ENCODE measurements at places on chromosomes 7 and 10. TPM values are rescaled to one million over a fixed set of nuclear protein-coding genes. Genes with fewer than 3 reads are reported as not detected.

- no peak overlapping the region for H3K4me3 ChIP-seq
- DNase-seq: no peak
- peaks cover 17% of the 10 kb centered on the region for H3K4me1 ChIP-seq
- peaks cover 6% of the 10 kb centered on the region for H3K36me3 ChIP-seq
- H3K27me3 ChIP-seq: no peaks in the 10 kb centered on the region
Measured at GRCh38 chr10:481628-482027, 207.8 kb downstream of the DIP2C start.

DNA sequence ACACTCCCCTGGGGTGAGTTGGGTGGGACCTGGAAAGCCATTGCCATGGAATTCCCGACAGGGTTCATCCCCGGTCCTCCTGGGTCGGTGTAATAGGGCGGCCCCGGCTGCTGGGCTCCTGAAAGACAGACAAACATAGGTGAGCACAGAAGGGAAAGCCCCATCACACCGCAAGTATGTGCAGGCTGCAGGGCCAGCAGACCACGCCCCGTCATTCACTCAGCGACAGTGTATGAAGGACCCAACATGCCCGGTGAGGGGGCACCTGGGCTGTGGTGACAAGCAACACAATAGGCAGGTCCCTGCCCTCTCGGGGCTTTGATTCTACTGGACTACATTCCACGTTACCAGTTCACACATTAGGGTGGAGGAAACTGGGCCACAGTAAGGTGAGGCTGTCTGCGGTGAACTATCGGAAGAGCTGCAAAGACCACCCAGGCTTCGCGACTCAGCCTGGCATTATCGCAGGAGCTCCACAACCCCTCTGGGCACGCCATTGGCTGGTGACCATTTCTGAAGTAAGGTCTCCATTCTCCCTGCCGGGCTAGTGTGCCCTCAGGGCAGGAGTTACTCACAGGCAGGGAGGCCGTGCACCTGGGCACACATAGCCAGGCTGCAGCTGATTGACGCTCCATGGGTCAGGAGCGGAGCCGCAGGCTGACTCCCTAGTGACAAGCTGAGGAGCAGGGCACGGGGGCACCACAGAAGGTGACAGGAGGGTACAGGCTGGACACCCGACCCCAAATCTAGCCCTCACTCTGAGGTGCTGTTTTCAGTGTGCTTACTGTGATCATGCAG, 99.2 kb downstream of the VOPP1 start:
- no peak overlapping the region for H3K27ac ChIP-seq
- H3K4me1 ChIP-seq: peaks cover 2% of the 10 kb centered on the region
- H3K36me3 ChIP-seq: peaks cover 10% of the 10 kb centered on the region

DNA sequence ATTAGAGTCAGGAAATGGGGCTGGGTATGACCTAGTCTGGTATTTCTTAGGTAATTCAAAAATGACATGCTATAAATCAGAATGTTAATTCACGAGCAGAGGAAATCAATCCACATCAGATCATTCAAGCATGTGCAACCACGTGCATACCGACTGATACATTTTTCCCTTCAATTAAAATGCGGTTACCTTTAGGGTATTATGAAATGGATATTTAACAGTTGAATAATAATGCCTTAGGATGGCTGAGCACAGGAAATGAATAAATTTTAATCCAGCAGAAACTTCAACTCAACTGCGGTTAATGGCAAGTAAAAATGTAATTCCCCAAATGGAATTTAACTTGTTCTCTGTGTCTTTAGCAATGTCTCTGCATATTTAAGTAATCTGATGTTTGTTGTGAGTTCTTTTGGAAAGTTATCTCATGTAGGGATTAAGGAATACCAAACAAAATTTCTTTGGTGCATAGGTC, 9.2 kb downstream of the CPA2 start:
- no peak overlapping the region for H3K4me3 ChIP-seq
- H3K36me3 ChIP-seq: no peaks in the 10 kb centered on the region
- DNase-seq: no peak
- no peaks in the 10 kb centered on the region for H3K27me3 ChIP-seq

DNA sequence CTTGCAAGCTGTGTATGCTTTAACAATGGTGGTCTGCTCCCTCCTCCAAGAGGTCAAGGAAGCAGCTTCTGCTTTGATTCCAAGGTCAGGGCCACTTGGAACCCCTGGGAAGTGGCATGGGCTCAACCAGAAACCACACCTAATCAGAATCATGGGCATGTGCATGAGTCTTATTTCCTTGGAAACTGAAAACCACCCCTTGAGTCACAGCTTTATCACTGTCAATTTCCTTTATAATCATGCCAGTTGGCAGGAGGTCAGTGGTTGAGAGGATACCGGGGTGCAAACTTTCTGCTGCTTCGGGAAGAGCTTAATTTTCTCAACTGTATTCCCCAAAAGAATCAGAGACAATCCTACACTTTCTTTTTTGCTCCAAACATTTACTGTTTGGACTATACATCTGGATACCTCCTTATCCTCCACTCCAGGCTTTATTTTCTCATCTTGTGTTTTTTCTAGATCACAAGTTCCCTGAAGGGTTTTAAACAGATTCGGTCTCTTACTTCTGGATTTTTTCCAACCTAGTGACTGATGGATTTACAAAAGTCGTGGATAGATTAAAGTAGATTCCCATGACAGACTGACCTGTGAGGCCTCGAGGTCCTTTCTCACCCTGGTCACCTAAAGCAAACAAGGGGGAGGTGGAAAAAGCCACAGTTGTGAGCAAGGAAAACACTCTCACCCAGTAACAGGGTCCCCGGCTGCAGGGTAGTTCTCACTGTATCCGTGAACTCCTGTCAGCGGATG, 36.0 kb downstream of the COL17A1 start:
- H3K27ac ChIP-seq: no peak overlapping the region
- DNase-seq: no peak
- H3K36me3 ChIP-seq: peaks cover 18% of the 10 kb centered on the region
- H3K4me1 ChIP-seq: peaks cover 5% of the 10 kb centered on the region
- no peak overlapping the region for H3K4me3 ChIP-seq

GRCh38 chr7:133931053-133931452, 196.1 kb upstream of the LRGUK start:
- no peaks in the 10 kb centered on the region for H3K36me3 ChIP-seq
- no peak overlapping the region for H3K4me3 ChIP-seq
- no peaks in the 10 kb centered on the region for H3K27me3 ChIP-seq
- H3K4me1 ChIP-seq: no peaks in the 10 kb centered on the region
- no peak for DNase-seq
- no peak overlapping the region for H3K27ac ChIP-seq

GRCh38 chr10:9012312-9012711, 957.8 kb downstream of the GATA3 start:
- no peaks in the 10 kb centered on the region for H3K27me3 ChIP-seq
- no peaks in the 10 kb centered on the region for H3K4me1 ChIP-seq
- DNase-seq: no peak

DNA sequence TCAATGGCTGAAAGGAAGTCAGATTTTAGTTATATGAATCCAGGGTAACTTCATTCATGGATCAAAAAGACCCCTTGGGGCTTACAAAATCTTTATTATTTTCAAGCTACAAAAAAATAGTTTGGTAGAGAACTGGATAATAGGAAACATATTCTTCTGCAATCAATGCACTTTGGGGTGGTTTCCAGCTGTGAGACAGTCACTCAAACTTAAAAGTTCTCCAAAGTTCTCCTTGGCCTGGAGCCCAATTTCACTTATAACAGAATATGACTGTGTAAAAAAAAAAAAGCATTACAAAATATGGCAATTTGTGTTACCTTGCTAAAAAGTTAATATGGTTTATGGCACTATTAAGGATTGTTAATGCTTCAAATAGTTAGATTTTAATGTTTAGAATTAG, 255.5 kb downstream of the AGMO start:
- no peak overlapping the region for H3K4me3 ChIP-seq
- no peaks in the 10 kb centered on the region for H3K4me1 ChIP-seq
- no peak for DNase-seq
- H3K27ac ChIP-seq: no peak overlapping the region

- no peak overlapping the region for H3K27ac ChIP-seq
- no peak overlapping the region for H3K4me3 ChIP-seq
- no peak for DNase-seq
- H3K4me1 ChIP-seq: no peaks in the 10 kb centered on the region
- no peaks in the 10 kb centered on the region for H3K36me3 ChIP-seq
Measured at GRCh38 chr10:6320320-6321010, 117.7 kb downstream of the PFKFB3 start.

GRCh38 chr10:100468978-100469377, 6.2 kb downstream of the WNT8B start:
- no peaks in the 10 kb centered on the region for H3K4me1 ChIP-seq
- no peak for DNase-seq
- H3K27ac ChIP-seq: no peak overlapping the region
- no peaks in the 10 kb centered on the region for H3K36me3 ChIP-seq
- peaks cover 3% of the 10 kb centered on the region for H3K27me3 ChIP-seq

DNA sequence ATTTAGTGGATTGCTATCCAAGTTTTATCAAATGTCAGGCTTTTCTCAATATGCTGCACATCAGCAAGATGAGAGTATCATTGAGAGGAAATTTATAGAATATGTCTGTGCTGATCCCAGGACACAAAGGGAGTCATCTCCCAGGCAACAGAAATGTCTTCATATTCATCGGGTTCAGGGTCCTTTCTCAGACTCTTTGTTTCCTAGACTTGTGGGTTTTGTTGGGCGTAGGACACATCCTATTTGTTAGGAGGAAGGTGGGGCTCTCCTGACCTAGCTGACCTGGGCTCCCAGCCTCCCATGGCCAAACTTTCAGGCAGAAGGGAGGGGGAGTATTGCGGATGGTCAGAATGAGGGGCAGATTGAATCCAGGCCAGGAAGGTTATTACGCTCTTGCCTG, 22.9 kb upstream of the NPS start:
- no peaks in the 10 kb centered on the region for H3K36me3 ChIP-seq
- no peak overlapping the region for H3K27ac ChIP-seq
- no peaks in the 10 kb centered on the region for H3K4me1 ChIP-seq
- no peak overlapping the region for H3K4me3 ChIP-seq

DNA sequence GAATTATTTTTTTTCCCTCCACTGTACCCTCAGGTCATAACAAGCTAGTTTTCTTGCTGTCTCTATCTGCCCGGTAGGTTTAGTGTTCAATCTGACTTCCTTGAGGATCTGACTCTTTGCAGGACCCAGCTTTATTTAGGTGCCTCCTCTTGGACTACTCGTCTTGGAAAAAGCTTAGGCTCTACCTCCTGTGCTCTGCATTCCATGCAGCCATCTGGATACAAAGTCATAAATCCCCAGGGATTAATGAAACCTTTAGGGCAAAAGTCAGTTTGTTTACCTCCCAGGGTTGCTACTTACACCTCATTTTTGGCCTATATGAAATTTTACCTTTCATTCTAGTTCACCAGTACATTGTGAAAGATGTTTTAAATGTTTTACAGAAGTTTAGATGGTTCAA, 8.0 kb downstream of the STAG3 start:
- H3K4me1 ChIP-seq: peaks cover 2% of the 10 kb centered on the region
- no peak overlapping the region for H3K4me3 ChIP-seq
- DNase-seq: no peak
- no peak overlapping the region for H3K27ac ChIP-seq

- no peak for DNase-seq
- no peak overlapping the region for H3K4me3 ChIP-seq
- H3K27me3 ChIP-seq: no peaks in the 10 kb centered on the region
- H3K4me1 ChIP-seq: peaks cover 4% of the 10 kb centered on the region
- no peak overlapping the region for H3K27ac ChIP-seq
Measured at GRCh38 chr10:28396331-28396730, 93.5 kb upstream of the MPP7 start.

DNA sequence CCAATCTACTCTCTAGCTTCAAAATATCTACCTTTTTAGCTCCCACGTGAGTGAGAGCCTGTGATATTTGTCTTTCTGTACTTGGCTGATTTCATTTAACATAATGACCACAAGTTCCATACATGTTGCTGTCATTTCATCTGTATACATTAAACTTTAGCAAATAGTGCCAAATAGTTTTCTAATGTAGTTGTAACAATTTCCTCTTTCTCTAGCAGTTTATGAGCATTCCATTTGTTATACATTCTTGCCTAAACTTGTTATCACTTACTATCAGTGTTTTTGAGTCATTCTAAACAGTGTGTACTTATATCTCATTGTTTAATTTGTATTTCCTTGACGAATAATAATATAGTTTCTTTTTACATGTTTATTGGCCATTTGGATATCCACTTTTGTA, 77.2 kb downstream of the NEUROD6 start:
- no peaks in the 10 kb centered on the region for H3K36me3 ChIP-seq
- H3K27ac ChIP-seq: no peak overlapping the region
- H3K4me1 ChIP-seq: no peaks in the 10 kb centered on the region
- no peaks in the 10 kb centered on the region for H3K27me3 ChIP-seq

DNA sequence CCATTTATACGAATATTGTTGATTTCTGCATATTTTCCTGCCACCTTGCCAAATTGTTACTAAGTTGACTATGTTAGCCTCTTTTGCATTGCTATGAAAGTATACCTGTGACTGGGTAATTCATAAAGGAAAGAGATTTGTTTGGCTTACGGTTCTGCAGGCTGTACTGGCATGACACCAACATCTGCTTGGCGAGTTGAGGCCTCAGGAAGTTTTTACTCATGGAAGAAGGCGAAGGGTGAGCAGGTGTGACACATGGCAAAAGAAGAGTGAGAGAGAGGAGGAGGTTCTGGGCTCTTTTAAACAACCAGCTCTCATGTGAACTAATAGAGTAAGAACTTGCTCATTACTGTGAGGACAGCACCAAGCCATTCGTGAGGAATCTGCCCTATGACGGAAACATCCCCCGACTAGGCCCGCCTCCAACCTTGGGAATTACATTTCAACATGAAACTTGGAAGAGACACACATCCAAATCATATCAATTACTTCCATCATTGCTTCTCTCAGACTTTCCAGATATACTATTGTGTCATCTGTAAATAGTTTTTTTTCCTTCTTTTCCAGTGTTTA, 8.4 kb downstream of the RALA start:
- H3K27me3 ChIP-seq: no peaks in the 10 kb centered on the region
- H3K4me1 ChIP-seq: peaks cover 9% of the 10 kb centered on the region
- no peak overlapping the region for H3K4me3 ChIP-seq
- peaks cover 9% of the 10 kb centered on the region for H3K36me3 ChIP-seq
- no peak overlapping the region for H3K27ac ChIP-seq
- DNase-seq: peak; percentile 71

DNA sequence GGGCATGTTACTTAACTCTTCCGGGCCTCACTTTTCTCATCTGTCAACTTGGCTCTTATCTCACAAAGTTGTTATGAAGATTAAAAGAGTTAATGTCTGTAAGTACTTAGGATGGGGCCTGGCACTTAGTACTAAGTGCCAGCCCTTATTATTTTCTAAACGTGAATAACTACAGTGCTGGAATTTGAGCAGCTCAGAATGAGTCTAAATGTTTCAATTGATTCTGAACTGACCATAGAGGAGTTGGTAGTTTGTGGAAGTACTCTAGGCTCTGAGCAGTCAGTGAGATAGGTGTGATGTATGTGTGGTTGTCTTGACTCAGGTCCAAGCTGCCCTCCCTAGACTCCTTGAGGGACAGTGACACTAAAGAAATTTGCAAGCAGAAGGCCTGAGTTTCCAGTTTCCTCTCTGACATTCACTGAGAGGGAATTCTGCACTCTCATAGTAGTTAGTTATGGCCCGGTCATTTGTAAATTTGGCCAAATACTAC, 18.5 kb upstream of the JAZF1 start:
- no peak overlapping the region for H3K27ac ChIP-seq
- no peak overlapping the region for H3K4me3 ChIP-seq
- DNase-seq: no peak
- no peaks in the 10 kb centered on the region for H3K36me3 ChIP-seq
- H3K27me3 ChIP-seq: no peaks in the 10 kb centered on the region
- H3K4me1 ChIP-seq: no peaks in the 10 kb centered on the region

The LRIT1 gene
- total RNA-seq: not detected

The TRDMT1 gene
- 9.4 TPM for total RNA-seq

The CYP2W1 gene
- 20.8 TPM for total RNA-seq

The TMEM270 gene
- total RNA-seq: not detected

The SPDYE8 gene
- not detected for total RNA-seq

The DLX5 gene
- 35.4 TPM for total RNA-seq

The SYT15B gene
- 1.4 TPM for total RNA-seq

The ABLIM1 gene
- 278 TPM for total RNA-seq

Measured in suprapubic skin (tissue), 4 donors.